ENCODE measurements at places on chromosomes 2 and 18. TPM values are rescaled to one million over a fixed set of nuclear protein-coding genes. Genes with fewer than 3 reads are reported as not detected.

DNA sequence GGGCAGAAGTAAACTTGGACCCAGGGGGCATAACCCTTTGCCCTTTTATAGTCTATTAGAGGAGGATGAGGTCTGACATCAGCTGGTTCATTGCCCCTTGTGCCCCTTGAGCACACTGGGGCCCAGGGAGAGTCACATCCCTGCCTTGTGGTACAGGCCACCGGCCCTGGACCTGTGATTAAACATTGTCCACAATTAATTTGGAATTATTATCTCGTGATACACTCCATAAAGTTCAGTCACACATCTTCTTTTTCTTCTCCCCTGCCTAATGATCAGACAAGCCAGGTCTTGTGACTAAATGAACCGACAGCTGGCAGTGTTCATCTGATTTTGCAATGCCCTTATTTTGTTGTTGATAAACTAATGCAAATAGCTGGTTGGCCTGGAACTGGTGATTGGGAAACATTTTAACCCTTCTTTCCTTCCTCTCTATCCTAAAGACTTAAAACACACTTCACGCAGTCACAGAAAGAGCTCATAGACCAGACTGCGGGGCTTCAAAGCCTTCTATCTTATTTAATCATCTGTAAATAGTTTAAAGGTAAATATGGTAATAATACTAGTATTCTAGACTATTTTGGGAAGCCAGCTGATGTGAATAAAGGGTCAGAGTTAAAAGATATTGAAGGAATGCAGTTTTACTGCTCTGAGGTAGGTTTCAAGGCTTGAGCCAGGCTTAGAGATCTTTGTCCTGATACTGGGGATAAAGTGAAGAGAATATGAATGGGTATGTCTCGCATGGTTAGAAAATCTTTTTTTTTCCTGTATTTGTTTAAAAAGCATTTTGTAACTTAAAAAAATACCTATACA is 13.4 kb downstream of the IL1R1 start:
- DNase-seq: no peak

GRCh38 chr18:36601316-36601715 is 227.5 kb downstream of the TPGS2 start:
- DNase-seq: no peak

DNA sequence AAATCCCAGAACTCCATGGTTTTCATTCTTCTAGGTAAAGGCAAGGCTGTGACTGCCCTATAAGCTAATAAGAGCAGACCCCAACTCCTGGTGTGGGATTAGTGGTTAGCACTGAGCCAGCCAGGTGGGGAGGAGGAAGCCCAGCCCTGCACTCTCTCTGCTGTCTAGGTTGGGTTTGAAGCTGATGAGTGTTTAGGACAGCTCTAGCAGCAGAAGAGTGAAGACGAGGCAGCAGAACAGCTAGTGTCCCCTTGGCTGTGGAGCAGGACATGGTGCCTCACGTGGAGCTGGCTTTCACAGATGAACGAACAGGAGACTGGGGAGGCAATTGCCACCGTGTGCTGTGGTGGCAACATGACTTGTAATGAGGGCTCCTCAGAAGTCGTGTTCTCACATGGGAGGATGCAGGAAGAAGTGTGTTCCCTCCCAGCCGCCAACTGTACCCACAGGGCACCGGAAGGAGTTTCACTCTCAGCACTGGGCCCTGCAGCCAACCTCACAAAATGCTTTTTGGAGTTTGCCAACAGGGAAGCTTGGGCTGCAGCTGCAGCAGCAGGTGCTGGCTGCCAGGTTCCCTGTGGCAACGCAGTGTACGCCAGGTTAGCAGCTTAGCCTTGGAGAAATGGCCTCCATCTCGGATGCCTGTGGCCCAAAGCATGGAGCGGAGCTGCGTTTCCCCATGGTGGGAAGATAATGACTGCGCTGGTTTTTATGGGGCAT is 328.2 kb downstream of the SETBP1 start:
- no peak for DNase-seq

DNA sequence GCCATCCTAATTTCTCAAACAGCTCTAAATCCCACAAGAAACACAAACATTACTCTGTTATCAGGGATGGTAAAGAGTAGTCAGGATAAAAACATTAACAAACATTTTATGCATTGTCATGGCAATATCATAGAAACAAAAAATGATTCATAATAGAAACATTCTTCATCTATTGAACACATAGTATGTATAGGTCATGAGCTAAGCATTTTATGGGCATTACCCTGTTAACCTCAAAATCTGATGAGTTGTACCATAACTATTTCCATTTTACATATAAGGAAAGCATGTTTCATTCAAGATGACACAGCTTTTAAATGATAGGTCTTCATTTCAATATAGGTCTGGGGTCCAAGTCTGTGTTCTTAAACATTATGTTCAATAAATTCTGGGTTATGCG is 344.9 kb downstream of the RND3 start:
- no peak for DNase-seq

- no peak for DNase-seq
Measured at GRCh38 chr18:3218819-3219218, 949 bp downstream of the MYOM1 start.

- DNase-seq: no peak
Measured at GRCh38 chr2:237636578-237636977, 9.2 kb downstream of the LRRFIP1 start.

SKOR2 gene
- polyA plus RNA-seq: not detected

CFAP53 gene
- 0.26 TPM for polyA plus RNA-seq

PASK gene
- 2.4 TPM for polyA plus RNA-seq

All from AG04450 (cell line).